Dermis blood vessel endothelial cell (primary cell): ENCODE measurements at places on chromosomes 12 and 14. TPM values are rescaled to one million over a fixed set of nuclear protein-coding genes. Genes with fewer than 3 reads are reported as not detected.
A peak's percentile ranks its signal among the peaks of the same experiment; 100 is the strongest.

Gene DDX54
- total RNA-seq, result 44.7 and 49.0 TPM in 2 replicates

Gene NAV3
- total RNA-seq, result 5.4 and 6.0 TPM in 2 replicates

Gene CD9
- total RNA-seq, result 517 and 1,153 TPM in 2 replicates

Gene CCDC177
- not detected in 2 replicates for total RNA-seq

Gene PNN
- 22.5 and 25.4 TPM in 2 replicates for total RNA-seq

GRCh38 chr14:101600336-101600890 lies 39.1 kb downstream of the DIO3 start:
- DNase-seq, result no peak

GRCh38 chr14:89757313-89757939 lies 197.1 kb downstream of the EFCAB11 start:
- DNase-seq, result no peak

GRCh38 chr14:66476964-66477363 lies 9.2 kb upstream of the CCDC196 start:
- peak; percentile 42 for DNase-seq

GRCh38 chr12:25056486-25057130 lies 107.7 kb upstream of the BCAT1 start:
- DNase-seq, result no peak

- DNase-seq, result no peak
Measured at GRCh38 chr14:105859717-105860614, 333.6 kb downstream of the TMEM121 start.

GRCh38 chr14:93522221-93522620 lies 91.5 kb downstream of the UNC79 start:
- no peak for DNase-seq

GRCh38 chr12:42462486-42462885 lies 127.1 kb downstream of the PRICKLE1 start:
- DNase-seq, result peak; percentile 56

DNA sequence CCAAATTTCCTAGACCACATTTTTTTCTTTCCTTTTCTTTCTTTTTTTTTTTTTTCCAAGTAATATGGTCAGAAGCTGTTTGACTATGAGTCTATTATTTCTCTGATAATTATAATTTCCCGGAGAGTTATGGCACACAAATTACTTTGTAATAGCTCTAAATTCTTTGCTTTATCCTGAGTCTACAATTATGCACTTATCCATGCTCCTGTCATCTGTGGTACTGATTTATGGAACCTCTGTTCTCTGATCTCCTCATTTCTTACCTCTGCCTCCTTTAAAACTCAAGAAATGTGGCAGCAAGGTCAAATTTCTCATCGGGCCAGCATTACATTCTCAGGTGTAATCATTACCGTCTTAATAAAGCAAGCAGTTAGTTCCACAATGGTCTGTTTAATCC lies 282.1 kb downstream of the PAWR start:
- DNase-seq, result no peak

DNA sequence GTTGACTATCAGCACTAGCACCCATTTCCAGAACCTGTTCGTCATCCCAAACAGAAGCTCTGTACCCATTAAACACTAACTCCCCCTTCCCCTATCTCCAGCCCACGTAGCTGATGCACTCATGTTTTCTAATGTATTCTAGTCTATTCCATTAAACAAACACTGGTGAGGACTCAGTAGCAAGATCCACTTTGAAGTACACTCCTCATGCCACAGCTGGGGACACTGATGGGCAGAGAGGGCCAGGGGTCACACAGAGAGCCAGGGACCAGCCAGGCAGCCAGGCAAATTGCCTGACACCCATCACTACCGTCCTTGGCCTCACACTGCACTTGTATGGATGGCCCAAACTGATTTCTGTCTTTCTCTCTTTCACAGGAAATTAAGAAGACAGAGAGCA lies 269.9 kb upstream of the DIO3 start:
- no peak for DNase-seq
